ENCODE measurements at places on chromosomes 13 and 19.

DNA sequence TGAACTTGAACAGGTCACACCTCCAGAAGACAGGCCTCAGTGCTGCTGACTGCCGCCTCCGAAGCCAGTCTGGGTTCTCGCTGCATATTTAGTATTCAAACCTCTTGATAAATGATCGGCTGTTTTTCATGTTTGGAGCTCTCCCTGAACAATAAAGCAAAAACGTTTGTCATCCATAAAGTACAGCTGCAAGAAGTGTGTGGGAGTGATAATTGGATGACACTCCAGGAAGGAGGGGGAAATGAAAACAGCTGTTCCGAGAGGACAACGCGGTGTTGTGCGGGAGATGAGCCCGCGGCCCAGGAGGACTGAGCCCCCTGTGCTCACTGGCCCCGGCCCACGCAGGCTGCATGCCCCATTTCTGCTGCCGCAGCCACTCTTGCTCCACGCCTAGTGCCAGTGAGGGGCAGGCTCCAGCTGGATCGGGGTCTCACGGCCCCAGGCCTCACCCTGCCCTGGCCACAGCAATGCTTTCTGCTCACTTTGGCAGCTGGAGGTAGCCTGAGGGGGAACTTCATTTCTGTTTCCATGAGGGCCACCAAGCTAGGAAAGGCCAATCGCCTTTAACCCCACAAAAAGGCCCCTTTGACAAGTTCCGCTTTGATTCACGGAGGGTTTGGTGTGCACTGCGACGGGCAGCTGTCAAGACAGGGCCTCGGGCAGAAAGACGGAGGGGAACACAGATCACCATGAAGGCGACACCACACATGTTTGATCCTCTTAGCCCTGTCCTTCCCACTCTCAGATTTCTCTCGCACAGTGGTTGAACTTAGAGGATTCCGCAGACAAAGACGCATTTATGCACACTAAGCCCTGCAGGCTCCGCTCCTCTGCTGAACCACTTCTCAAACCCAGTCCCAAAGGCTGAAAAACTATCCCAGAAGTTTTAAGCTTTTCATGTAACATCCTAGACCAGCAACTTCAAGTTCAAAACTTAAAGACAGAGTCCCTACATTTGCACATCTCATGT lies 537.6 kb downstream of the EFNB2 start:
- no peak for DNase-seq

DNA sequence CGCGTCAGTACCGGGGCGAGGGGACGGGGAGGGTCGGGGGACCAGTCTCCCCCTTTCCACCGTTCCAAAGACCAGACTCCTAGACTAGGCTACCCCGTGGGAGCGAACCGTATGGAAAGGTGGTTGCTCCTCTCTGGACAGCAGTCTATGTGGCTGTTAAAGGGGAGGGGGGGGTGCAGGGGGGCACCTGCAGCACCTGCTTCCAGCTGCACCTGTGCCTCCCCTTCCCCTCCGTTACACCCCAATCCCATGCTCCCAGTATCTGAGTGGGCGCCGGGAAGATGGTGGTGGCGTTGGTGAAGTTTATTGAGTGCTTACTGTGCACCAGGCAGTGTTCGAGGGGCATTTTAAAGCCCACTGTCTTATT lies 557 bp downstream of the ZNF524 start:
- no peak for DNase-seq

DNA sequence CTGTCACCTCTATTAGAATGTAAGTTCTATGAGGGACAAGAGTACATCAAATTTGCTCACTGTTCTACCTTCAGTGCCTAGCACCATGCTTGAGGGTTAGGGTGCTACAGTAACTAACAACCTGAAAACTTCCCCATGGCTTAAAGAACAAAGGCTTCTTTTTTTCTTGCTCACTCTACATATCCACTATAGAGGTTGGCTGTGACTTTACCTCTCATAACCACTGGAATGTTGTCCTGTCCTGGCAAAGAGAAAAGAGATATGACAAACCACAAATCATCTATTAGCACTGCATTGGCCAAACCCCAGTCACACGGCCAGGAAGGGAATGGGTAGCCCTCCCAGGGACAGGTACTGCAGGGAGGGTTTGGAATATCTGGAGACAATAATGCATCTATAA lies 23.2 kb upstream of the ACOD1 start:
- no peak for DNase-seq

GRCh38 chr19:47081095-47081494 lies 32.5 kb downstream of the ZC3H4 start:
- no peak for DNase-seq

GRCh38 chr19:51407511-51408131 lies 9.8 kb downstream of the SIGLEC10 start:
- DNase-seq: peak; percentile 92
